ENCODE measurements at places on chromosomes 3 and 15.
A peak's percentile ranks its signal among the peaks of the same experiment; 100 is the strongest.

- no peak for ATAC-seq
These were observed 54.6 kb downstream of the SSUH2 start for GRCh38 chr3:8589880-8590556.

GRCh38 chr3:12472000-12472610 lies 12.2 kb upstream of the TSEN2 start:
- no peak for ATAC-seq

DNA sequence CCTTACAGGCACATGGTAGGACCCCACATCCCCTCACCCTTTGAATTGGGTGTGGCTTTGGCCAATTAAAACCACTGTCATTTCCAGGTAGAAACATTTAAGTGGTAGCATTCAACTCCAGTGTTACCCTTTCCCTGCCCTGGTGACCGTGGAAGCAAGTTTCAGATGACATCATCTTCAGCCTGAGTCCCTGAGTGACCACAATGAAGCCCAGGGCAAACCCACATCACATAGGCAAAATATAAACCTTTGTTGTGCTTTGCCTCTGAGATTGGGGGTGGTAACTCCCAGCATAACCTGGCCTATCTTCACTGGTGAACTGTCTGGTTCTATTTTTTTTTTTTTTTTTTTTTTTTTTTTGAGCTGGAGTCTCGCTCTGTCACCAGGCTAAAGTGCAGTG lies 404.0 kb upstream of the WNT5A start:
- no peak for ATAC-seq

GRCh38 chr3:45509038-45509767 lies 85.3 kb upstream of the LIMD1 start:
- peak; percentile 94 for ATAC-seq

- no peak for ATAC-seq
These were observed 27.9 kb upstream of the OCA2 start for GRCh38 chr15:28127036-28127435.

DNA sequence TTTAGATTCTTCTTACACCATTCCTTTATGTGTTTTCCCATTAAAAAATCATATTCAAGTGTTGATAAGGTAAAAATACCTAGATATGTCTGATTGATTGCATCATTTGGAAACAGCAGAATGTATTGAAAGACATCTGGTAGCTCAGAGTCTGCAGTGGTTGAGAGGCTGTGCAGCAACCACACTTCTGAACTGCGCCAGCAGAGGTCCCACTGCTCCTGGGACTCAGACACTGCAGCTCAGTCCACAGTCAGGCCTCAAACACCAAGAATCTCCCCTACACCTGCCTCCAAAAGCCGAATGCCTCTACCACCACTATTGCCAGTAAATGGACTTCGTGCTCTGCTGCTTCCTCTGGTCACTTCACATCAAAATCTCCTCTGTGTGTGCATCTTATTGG lies 176.9 kb upstream of the LMCD1 start:
- ATAC-seq, result peak; percentile 80

GRCh38 chr3:51257870-51258269 lies 127.2 kb upstream of the MANF start:
- ATAC-seq, result no peak

DNA sequence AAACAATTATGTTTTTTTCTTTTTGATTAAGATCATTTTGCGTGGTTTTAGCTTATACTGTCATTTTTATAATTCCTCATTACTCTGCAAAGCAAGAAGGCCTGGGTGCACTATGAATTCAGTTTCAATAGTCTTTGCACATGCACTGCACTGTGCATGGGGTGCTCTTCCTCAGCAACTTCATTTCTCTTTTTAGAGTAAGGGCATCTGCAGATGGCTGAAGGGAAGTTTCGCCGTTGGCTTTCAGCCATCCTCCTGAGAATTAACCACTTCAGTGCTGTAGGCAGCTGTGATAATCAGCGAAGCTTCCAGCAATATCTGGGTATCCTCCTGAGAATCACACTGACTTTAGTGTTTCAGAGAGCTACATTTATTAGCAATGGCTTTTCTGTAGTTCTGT lies 284.8 kb downstream of the GBE1 start:
- ATAC-seq, result no peak

GRCh38 chr15:83209333-83209732 lies 1.7 kb upstream of the HDGFL3 start:
- ATAC-seq, result no peak

GRCh38 chr3:5219216-5219615 lies 31.7 kb downstream of the EDEM1 start:
- ATAC-seq, result no peak

DNA sequence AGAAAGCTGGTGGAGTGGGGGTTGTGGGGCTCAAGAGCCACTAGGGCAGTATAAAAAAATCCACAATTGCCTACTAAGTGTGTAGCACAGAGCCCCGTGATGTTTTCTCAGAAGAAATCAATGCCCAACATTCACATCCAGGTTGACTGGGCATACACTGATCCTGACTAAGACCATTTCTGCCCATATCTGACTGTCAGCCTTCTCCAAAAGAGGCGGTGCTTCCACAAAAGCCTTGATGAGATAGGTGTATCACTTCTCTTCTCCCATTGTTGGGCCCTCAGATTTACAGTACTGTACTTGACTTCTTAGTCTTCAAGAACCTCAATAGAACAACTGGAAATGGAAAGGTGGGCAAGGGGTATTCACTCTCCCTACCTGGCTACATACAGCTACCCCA lies 1.4 kb downstream of the POPDC2 start:
- no peak for ATAC-seq

GRCh38 chr3:14170531-14171159 lies 7.8 kb downstream of the XPC start:
- ATAC-seq, result no peak

GRCh38 chr3:52090933-52091468 lies 34.6 kb upstream of the DUSP7 start:
- ATAC-seq, result no peak

GRCh38 chr3:61008153-61008997 lies 242.9 kb downstream of the FHIT start:
- ATAC-seq, result no peak

- ATAC-seq, result no peak
These were observed 173.4 kb downstream of the SERPINI1 start for GRCh38 chr3:167908746-167909503.

- ATAC-seq, result no peak
These were observed 105.1 kb upstream of the BCL6 start for GRCh38 chr3:187850258-187850921.

DNA sequence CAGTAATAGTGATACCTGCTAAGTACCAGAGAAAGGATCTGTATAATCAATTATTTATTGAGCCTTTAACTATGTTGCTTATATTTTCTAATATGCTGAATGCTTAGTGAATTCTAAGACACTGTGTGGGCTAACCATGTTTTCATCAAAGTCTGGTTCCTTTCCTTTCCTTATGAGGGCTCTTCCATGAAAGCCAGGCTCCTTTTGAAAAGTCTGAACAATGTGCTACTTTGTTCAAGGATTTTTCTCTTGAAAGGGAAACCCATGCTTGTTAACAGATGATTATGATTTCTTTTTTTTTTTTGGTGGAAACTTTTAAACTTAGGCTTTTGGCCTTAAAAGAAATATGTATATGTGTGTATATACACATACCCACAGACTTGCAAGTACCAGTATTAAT lies 17.0 kb downstream of the YEATS2 start:
- no peak for ATAC-seq

GRCh38 chr3:16975083-16975482 lies 90.3 kb downstream of the PLCL2 start:
- ATAC-seq, result no peak

DNA sequence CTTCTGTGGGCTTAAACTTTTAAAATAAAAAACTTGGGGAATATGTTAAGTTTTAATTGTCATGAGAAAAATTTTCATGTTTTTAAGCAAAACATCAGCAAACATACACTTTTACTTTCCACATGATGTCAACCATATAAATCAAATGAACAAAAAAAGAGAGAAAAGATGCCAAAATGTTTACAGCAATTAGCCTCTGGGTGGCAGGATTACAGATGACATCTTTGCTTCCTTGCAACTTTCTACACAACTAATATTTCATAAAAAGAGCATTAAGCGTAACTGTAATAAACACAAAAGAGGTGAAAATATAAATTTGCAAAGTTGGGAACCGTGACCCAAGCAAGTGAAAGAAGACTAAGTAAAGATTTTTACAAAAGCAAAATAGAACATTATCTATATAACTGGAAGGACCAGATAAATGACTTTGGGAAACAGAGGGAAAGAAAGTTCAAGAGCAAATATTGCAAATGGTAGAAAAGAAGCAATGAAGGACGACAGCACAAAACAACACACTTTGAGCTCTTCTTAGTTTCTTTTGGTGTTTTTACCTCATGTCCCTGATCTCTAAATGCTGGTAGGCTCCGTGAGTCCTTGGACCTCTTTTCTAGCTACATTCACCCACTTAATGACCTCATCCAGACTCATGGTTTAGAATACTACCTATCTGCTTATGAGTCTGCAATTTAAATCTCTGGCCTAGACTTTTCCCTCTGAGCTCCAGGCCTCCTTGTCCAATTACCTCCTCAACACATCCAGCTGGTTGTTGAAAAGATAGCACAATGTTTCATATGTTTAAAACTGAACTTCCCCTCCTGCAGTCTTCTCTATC lies 9.4 kb downstream of the TP53BP1 start:
- ATAC-seq, result no peak

DNA sequence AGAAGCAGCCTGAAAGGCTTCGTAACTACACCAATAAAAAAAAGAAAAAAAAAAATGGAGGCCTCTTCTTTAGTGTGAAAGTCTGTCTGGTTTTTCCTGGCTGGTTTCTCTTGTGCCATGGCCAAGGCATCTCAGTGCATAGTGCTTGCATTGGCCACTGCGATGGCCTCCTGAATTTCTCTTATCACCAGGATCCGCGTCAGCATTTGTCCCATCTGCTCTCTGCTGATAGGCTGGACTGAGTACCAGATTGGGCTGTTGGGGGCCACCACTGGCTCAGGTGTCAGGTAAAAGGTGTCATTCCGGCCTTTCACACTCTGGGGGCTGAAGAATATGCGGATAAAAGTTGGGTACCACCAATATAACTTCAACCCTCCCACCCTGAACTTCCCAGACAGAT lies 1.1 kb upstream of the IMPDH2 start:
- ATAC-seq, result no peak

- no peak for ATAC-seq
These were observed 43.8 kb downstream of the IL5RA start for GRCh38 chr3:3066378-3066777.

DNA sequence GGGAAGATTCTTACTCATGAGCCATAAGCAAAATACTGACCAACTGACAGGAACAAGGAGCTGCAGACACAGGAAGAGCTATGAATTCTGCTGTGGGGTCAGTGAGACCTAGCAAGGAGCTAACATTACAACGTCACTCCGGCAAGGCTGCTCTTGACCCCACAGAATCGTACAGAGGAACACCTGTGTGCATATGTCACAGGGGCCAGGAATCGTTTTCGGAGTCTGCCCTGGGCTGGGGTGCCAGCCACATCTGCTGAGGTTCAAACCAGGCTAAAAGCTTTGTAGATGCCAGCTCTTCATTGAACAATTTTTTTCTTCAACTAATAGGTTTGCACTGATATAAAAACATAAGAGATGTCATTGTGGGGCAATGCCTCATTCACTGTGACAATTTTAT lies 82.6 kb downstream of the LRRK1 start:
- ATAC-seq, result no peak

DNA sequence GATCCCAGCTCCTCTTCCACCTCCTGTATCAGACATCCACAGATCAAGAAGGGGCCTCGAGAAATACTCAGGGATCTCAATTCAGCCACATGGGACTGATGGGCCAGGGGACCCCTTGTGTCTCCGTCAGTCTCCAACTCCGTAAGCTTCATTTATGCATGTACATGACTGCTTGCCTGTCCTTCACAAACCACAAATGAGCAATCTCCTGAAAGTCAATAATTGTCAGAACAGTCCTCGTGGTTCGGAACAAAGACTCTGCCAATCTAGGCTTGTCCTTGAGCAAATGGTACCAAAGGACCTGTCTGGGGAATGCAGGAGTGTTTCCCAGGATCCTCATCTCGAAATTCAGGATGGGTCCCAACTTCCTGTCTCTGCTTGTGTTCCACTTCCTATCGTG lies 20.8 kb downstream of the SLC12A8 start:
- ATAC-seq, result peak; percentile 36

DNA sequence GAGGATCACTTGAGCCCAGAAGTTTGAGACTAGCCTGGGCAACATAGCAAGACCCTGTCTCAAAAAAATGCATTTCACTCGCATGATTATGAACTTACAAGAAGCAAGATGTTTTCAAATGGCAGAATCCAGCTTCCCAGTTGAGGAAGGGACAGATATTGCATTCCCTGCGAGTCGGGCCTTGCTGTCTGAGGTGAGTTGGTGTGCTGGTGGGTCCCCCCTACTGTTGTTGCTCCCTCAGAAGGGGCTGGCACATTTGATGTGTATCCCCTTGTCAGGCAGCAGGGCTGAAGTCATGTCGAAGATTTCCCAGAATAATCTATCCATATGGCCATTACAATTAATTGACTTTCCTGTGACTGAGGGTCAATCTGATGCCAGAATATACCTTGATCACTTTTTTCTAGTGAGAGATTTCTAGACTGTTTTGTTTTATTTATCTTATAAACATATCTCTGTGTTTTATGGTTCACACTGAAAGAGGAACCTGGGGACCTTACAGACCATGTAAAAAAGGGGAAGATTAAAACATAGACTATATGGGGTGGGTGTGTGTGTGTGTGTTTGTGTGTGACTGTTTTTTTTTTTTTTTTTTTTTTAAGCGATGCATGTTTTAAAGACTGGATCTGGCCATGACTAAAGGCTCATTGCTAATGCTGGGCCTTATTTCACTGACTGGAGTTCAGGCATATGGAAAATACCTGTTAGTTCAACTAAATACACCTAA lies 112.1 kb upstream of the MRPS22 start:
- ATAC-seq, result no peak

DNA sequence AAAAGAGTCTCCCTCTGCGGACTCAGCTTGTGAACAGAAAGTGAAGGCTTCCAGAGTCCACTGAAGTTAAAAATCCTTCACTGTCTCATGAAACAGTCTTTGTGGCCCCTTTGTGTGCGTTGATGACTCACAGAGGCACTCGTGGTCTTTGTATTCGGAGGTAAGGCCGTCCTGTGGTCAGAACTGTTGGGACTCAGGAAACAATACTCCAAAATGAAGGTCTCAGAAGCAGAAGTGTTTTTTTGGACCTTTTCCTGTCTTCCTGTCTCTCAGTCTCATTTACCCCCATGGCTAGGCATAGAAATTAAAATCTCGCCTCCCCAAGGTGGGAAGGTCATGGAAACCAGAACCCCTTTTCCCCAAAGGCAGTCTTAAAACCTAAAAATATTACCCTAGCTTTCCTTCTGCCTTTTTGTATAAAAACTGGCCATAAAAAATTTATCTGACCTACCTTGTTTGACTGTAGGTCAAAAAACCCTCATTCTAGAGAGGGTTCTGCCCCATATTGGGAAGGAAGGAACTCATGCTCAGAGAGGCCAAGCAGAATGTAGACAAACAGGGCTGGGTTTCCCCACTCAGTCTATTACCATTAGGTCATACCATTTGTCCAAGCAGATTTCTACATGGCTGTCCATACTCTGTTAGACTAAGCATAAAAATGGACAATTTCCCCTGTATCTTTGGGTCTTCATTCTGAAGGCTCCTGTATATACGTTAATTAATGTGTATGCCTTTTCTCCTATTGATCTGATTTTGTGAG lies 19.1 kb upstream of the EPB42 start:
- ATAC-seq, result peak; percentile 52
